ENCODE measurements at places on chromosomes 4 and X. TPM values are rescaled to one million over a fixed set of nuclear protein-coding genes. Genes with fewer than 3 reads are reported as not detected.

Gene ZCCHC18
- total RNA-seq: 0.53 TPM

Gene AFF2
- 1.3 TPM for total RNA-seq

Gene PLS3
- 3.1 TPM for total RNA-seq

DNA sequence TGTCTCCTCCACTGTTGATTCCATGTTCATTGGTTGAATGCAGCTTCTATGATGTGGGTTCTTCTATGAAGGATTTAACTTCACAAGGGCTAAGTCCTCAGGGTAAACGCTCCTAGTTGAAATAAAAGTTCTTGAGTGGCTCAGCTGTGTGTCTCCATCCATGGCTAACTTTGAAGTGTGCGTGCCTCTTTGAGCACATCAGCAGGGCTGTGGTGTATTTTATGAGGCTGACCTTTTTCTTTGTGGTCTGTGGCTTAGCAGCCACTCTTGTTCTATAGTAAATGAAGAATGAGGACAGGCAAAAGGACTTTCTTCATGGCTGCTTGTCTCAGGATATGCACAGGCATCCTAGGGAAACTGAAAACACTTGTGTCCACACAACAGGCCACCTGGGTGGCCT, 88.5 kb downstream of the KIT start:
- peak; percentile 5 for DNase-seq

GRCh38 chrX:150769408-150769807, 76.2 kb downstream of the MTMR1 start:
- no peak for DNase-seq

GRCh38 chrX:13719192-13719856, 15.1 kb downstream of the TRAPPC2 start:
- no peak for DNase-seq

DNA sequence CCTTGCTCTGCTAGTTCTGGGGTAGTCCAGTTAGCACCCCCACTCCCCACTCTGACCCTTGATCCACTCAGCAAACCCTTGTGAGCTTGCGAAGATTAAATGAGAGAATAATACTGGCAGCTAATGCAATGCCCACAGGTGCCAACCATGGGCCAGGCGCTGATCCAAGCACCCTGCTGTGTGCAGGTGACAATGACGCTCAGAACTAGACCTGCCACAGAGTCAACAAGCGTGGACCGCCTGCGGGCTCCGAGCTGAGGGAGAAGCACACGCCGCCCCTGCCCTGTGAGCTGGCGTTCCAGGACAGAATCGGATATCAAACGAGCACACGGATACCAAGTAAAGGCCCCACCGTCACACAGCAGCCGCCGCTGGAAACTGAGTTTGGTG, 129.2 kb downstream of the FAM53A start:
- DNase-seq: no peak

- no peak for DNase-seq
Observed at GRCh38 chr4:152734699-152735050, 44.9 kb downstream of the TIGD4 start.

GRCh38 chr4:73211968-73212367, 46.6 kb downstream of the ANKRD17 start:
- DNase-seq: peak; percentile 21

DNA sequence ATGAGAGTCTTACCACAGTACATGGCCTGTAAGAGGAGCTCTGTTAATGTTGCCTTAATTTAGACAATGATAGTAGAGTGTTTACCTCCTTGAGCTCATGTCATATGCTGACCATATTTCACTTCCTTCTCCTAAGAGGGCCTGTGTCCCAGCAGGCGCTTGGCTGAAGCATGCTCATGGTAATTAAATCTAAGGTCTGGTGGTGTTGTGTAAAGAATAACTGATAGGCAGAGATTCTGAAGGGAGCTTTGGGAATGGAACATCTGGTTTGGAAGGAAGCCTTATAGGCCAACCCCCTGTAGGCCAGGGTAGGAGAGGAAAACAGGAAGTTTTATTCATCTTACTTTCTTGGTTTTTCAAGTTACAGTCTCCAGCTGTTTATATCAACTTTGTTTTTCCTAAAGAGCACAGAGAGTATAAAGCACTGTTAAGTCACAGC, 300.2 kb downstream of the USP46 start:
- DNase-seq: no peak

GRCh38 chr4:55303760-55304165, 42.3 kb upstream of the SRD5A3 start:
- no peak for DNase-seq
